ENCODE measurements at places on chromosomes 1 and 21. TPM values are rescaled to one million over a fixed set of nuclear protein-coding genes. Genes with fewer than 3 reads are reported as not detected.

Gene SLC5A3
- total RNA-seq: 59.5 TPM

Gene CD164L2
- 1.5 TPM for total RNA-seq

Gene CFHR1
- total RNA-seq: not detected

Gene DIO1
- total RNA-seq: not detected

Gene NUP133
- total RNA-seq: 46.5 TPM

Gene XCL1
- total RNA-seq: not detected

Gene NRIP1
- 36.1 TPM for total RNA-seq

Gene ZYG11A
- total RNA-seq: 8.7 TPM

Gene GFI1
- total RNA-seq: 4.0 TPM

Gene TMCC2
- 14.7 TPM for total RNA-seq

- no peak overlapping the region for H3K27ac ChIP-seq
- H3K4me3 ChIP-seq: no peak overlapping the region
- H3K27me3 ChIP-seq: no peaks in the 10 kb centered on the region
- no peaks in the 10 kb centered on the region for H3K4me1 ChIP-seq
- H3K36me3 ChIP-seq: no peaks in the 10 kb centered on the region
Measured at GRCh38 chr1:23953020-23953419, 6.6 kb upstream of the PNRC2 start.

- peak overlapping the region; percentile 48 for H3K27ac ChIP-seq
- no peaks in the 10 kb centered on the region for H3K27me3 ChIP-seq
- no peak overlapping the region for H3K4me3 ChIP-seq
- no peak for DNase-seq
Measured at GRCh38 chr1:7988576-7988975, 27.1 kb downstream of the PARK7 start.

- peak; percentile 20 for DNase-seq
- H3K27me3 ChIP-seq: no peaks in the 10 kb centered on the region
- no peak overlapping the region for H3K4me3 ChIP-seq
- H3K27ac ChIP-seq: no peak overlapping the region
- H3K36me3 ChIP-seq: no peaks in the 10 kb centered on the region
Measured at GRCh38 chr1:76128096-76128495, 53.5 kb downstream of the ST6GALNAC3 start.

DNA sequence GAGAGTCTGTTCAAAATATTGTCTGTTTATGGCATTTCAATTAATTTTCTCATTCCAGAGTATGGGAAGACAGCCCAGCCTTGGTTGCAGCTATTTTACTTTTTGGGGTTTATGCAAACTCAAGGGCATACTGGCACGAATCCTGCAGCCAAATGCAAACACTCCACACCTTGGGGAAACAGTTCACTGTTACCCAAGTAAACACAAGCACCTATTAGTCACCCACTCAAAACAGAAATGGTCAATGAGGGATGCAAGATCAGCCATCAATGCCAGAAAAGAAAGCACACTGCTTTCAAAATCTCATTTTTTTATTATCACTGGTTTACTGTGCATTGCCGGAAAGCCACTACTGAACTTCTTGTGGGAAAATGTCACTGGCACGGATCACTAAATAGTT, 170.6 kb downstream of the RUNX1 start:
- H3K27me3 ChIP-seq: no peaks in the 10 kb centered on the region
- no peak for DNase-seq
- no peak overlapping the region for H3K4me3 ChIP-seq
- H3K36me3 ChIP-seq: no peaks in the 10 kb centered on the region

DNA sequence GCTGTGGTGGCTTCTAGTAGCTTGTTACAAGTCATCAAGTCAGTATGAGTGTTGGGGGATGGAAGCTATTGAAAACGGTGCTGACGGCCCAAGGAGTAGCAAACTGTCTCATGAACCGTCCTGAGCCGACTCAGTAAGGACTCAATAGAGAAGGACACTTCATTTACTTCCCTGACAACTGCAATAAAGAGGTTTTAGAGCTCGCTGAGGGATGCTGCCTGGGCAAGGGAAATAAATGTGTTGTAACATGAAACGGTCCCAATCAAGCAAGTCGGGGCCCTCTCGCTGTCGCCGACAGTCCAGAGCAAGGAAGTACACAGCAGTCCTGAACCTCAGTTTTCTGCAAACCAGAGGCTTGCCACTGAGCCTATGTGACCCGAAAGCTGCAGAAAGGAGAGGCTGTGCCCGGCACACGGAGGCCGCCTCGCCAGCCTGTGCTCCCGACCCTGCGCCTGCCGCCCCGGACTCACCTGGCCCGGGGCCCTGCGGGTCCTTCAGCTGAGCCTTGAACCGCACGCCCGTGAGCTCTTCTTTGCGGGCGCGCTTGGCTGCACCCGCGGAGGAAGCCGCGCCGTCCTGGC, 423 bp downstream of the URB1 start:
- H3K27ac ChIP-seq: no peak overlapping the region
- peak overlapping the region; percentile 77 for H3K4me3 ChIP-seq
- no peaks in the 10 kb centered on the region for H3K36me3 ChIP-seq
- H3K4me1 ChIP-seq: peaks cover 9% of the 10 kb centered on the region
- no peak for DNase-seq

GRCh38 chr1:147626739-147627138, 43.6 kb downstream of the ACP6 start:
- H3K36me3 ChIP-seq: no peaks in the 10 kb centered on the region
- no peak overlapping the region for H3K4me3 ChIP-seq
- H3K27ac ChIP-seq: no peak overlapping the region

DNA sequence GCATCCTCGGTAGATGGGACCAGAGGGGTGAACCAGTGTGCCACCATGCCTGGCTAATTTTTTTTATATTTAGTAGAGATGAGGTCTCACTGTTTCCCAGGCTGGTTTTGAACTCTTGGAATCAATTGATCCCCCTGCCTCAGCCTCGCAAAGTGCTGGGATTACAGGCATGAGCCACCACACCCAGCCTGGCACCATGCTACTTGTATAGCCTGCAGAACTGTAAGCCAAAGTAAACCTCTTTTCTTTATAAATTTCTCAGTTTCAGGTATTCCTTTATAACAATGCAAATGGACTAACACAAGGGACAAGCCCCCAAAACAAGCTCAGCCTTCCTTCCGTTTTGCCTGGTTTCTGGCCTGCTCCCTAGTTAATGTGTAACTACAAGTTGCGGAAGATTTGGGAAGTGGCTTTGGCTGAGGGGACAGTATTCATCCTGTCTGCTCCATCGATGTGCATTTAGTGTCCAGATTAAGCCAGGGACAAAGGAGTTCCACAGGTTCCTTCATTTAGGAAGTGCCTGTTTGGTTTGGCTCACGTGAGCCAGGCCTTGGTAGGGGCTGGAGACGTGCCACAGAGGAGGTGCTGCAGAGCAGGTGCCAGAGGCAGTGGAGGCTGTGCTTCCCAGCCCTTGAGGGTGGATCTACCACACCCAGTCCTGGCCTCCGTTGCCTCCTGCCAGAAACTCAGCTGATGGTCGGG, 4.4 kb downstream of the AVPR1B start:
- no peak for DNase-seq
- H3K4me3 ChIP-seq: no peak overlapping the region

GRCh38 chr1:152543820-152544219, 22.8 kb downstream of the LCE3E start:
- H3K27me3 ChIP-seq: no peaks in the 10 kb centered on the region
- H3K4me3 ChIP-seq: no peak overlapping the region
- H3K36me3 ChIP-seq: no peaks in the 10 kb centered on the region
- H3K4me1 ChIP-seq: no peaks in the 10 kb centered on the region
- no peak for DNase-seq

DNA sequence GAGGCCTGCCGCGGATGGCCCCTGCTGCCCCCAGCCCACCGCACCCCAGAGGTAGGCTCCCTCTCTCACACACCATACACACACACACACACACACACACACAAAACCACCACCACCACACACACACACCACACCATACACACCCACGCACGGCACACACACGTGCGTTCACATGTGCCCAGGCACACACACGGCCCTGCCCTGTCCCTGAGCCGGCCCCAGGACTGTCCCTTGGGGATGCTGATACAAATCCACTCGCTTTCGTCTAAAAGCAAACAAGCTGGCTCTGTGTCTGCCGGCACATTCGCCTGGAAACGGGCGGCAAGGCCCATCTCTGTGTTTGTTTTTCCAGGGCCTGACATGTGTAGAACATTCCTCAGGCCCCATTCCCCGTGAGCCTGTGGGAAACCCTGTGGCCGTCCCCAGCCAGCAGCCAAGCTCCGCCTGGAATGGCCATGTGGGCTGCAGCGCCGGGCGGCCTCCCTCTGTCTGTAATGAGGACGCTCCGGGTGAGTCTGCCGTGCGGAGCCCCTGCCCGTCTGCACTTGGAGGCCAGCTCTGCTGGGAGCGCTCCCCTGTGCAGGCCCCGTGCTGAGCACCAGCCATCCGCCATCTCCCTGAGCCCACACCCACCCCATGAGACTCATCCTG, 67.4 kb downstream of the DMRTB1 start:
- no peaks in the 10 kb centered on the region for H3K36me3 ChIP-seq
- DNase-seq: peak; percentile 72

GRCh38 chr1:172003766-172004530, 162.7 kb downstream of the DNM3 start:
- no peak overlapping the region for H3K4me3 ChIP-seq
- no peak overlapping the region for H3K27ac ChIP-seq
- DNase-seq: no peak

DNA sequence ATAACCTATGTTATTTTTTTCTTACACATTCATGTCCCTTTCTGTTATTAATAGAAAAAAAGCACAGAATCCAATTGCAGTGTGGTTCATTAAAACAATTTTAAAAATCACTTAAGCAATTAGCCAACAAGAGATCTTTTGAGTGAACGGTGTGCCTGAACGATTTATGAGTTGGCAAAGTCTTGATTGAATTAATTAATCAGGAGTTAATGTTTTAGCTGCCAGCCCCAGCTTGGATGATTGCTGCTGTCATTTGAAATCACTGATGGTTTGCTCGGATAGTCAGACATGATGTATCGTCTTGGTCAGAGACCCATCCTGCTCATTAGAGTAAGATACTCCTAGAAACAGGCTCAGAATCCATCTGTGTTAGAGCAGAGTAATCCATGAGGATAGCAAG, 158.3 kb upstream of the GALNT2 start:
- DNase-seq: no peak
- no peak overlapping the region for H3K4me3 ChIP-seq
- no peak overlapping the region for H3K27ac ChIP-seq

- no peaks in the 10 kb centered on the region for H3K27me3 ChIP-seq
- DNase-seq: no peak
- H3K4me3 ChIP-seq: no peak overlapping the region
- peaks cover 6% of the 10 kb centered on the region for H3K4me1 ChIP-seq
- H3K36me3 ChIP-seq: no peaks in the 10 kb centered on the region
- H3K27ac ChIP-seq: no peak overlapping the region
Measured at GRCh38 chr1:59696421-59697115, 118.2 kb upstream of the HOOK1 start.

DNA sequence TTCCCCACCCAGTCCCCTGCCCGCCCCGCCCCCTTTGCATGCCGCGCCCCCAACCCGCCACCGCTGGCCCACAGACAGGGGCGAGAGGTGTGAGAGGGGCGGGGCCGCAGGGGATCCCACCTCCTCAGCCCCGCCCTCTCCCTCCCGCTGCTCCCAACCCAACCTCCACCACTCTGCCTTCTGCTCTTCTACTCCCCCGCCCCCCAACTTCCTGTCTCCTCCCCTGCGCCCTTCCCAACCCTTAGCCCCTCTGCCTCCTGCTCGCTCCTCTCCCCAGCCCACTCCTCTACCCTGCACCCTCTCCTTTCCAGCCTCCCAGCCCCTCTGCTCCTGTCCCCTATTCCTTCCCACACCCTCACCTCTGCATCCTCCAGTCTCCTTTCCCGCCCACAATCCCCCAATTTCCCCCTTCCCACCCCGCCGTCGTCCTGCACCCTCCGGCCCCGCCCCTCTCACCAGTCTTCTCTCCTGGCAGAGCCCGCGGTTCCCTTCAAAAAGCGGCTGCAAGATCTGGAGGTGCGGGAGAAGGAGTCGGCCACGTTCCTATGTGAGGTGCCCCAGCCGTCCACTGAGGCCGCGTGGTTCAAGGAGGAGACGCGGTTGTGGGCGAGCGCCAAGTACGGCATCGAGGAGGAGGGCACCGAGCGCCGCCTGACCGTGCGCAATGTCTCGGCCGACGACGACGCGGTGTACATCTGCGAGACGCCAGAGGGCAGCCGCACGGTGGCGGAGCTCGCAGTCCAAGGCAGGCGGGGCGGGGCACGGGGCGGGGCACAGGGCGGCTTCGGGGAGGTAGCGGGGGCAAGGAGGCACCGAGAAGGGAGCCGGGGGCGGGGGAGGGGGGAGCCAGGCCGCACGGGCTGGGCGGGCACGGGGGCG, 5.4 kb downstream of the OBSCN start:
- H3K4me3 ChIP-seq: peak overlapping the region; percentile 55
- H3K36me3 ChIP-seq: no peaks in the 10 kb centered on the region
- H3K27ac ChIP-seq: no peak overlapping the region
- H3K27me3 ChIP-seq: no peaks in the 10 kb centered on the region
- DNase-seq: peak; percentile 88

GRCh38 chr1:10737651-10738050, 58.8 kb downstream of the CASZ1 start:
- H3K4me3 ChIP-seq: no peak overlapping the region
- no peaks in the 10 kb centered on the region for H3K27me3 ChIP-seq
- DNase-seq: no peak
- no peaks in the 10 kb centered on the region for H3K4me1 ChIP-seq
- H3K36me3 ChIP-seq: no peaks in the 10 kb centered on the region

- H3K27me3 ChIP-seq: no peaks in the 10 kb centered on the region
- no peaks in the 10 kb centered on the region for H3K36me3 ChIP-seq
- no peak overlapping the region for H3K27ac ChIP-seq
- no peak overlapping the region for H3K4me3 ChIP-seq
Measured at GRCh38 chr1:109725510-109725909, 13.5 kb downstream of the GSTM5 start.

DNA sequence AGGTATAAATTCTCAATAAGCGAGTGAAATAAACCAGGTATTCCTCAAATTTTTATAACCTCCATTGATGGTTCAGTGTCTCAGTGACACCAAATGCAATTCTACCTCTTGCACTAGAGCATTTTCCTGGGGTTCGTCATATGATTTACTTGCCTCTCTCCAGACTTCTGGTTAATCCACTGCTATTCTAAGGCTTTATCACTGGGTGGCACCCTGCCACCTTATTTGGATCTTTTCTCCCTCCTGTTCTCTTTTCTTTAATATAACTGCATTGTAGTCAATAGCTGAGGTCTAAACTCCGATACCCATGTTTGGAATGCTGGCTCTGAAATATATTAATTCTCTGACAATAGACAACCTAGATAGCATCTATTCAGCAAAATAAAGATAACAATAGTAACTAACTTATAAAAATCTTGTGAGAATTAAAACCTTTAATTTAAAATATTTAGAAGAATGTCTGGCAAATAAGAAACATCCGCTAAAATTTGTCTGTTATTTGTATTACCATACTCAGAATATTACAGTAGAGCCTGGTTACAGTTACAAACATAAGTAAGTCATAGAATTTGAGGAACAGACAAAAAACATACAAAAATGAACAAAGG, 436.4 kb downstream of the PLA2G4A start:
- no peaks in the 10 kb centered on the region for H3K36me3 ChIP-seq
- no peaks in the 10 kb centered on the region for H3K4me1 ChIP-seq
- H3K27me3 ChIP-seq: no peaks in the 10 kb centered on the region
- no peak overlapping the region for H3K4me3 ChIP-seq
